DMS79 (cell line): ENCODE measurements at places on chromosomes 3 and 15.

DNA sequence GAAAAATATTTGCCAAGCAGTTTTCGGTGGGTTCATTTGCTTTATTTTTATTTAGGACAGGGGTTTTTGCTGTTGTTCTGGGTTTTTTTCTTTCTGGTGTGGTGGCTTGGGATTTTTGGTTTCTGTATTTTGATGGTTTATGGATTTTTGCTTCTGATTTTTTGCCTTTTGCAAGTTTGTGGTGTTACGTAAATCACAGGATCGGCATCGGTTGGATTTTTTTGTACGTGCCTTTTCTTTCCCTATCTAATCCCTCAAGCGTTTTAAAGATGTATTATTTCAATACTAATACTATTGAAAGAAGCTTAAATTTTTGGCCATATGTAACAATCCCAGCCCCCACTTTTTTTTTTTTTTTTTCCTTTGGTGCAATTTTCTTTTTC is 782 bp upstream of the BCL6 start:
- no peak for DNase-seq

DNA sequence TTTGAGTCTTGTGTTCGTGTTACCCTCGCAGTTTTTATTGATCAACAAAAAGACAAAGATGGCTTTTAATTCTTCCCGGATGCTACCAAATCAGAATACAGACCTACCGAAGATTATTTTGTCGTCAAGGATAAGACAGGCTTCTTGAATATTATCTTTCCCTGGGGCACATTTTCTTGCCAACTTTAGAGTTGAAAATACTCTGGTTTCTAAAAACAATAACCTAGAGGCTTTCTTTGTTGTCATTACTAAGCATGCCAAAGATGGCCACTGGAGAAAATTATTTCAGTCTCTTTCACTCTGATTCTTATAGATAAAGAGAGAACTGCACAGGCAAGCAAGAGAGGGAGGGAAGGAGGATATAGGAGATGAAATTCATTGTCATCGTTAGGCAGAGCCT is 33.9 kb downstream of the OXNAD1 start:
- DNase-seq = no peak

DNA sequence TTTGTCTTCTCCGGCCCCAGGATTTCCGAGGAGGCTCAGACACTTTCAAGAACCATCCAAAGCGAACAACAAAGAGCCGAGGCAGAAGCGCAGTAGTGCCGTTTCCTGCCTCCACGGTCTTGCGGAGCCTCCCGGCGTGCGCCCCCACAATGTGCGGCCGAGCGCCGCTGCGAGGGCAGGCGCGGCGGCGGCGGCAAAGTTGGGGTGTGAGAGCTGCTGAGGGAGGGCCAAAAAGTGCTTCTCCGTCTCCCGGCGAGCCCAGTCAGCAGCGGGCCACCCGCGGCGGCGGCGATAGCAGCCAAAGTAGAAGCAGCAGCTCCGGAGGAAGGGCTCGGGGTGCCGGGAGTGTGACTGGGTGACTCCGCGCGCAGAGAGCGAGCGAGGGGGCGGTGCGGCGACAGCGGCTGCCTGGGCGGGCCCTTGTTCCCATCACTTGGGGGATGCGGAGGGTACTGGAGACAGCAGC is 749.1 kb downstream of the ROBO1 start:
- no peak for DNase-seq

GRCh38 chr15:42345504-42345903 is 13.8 kb upstream of the CAPN3 start:
- DNase-seq = no peak

DNA sequence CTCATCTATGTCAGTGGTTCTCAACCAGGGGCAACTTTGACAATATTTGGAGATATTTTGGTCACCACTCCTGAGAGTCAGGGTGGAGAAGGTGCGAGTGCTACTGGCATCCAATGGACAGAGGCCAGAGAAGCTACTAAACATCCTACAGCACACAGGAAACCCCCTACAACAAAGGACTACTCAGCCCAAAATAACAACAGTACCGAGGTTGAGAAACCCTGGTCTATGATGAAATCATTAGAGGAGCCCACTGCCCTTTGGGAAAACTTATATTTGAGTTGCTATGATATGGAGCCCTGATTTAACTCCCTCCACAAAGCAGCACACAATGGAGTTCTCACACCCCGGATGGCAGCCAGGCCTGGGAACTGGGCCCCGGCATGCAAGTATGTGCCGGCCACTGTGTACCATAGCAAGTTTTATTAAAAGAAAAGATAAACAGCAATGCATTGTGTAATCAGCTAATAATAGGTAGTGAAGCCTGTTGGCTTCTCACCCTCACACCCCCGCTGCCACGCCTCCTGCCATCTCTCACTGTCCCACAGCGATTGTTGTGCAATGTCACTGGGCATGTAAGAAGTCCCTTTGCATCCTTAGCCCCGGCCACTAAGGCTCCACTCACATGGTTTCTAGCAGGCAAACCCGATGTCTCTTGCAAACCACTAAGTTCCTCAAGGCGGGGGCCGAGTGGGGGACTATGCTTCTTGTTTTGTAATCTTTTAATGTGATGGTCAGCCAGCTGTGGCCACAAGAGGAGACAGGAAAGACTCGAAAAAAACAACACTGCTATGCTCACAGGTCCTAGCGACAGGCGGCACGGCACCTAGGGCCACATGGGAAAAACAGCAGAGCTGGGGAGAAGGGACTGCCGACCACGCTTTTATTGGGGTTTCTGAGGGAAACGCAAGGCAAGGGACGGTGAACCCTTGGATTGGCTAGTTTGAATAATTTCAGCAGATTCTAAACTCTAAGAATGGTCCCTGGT is 110.0 kb downstream of the AQP9 start:
- DNase-seq = no peak

GRCh38 chr3:124634210-124635168 is 95.8 kb upstream of the UMPS start:
- DNase-seq = no peak

DNA sequence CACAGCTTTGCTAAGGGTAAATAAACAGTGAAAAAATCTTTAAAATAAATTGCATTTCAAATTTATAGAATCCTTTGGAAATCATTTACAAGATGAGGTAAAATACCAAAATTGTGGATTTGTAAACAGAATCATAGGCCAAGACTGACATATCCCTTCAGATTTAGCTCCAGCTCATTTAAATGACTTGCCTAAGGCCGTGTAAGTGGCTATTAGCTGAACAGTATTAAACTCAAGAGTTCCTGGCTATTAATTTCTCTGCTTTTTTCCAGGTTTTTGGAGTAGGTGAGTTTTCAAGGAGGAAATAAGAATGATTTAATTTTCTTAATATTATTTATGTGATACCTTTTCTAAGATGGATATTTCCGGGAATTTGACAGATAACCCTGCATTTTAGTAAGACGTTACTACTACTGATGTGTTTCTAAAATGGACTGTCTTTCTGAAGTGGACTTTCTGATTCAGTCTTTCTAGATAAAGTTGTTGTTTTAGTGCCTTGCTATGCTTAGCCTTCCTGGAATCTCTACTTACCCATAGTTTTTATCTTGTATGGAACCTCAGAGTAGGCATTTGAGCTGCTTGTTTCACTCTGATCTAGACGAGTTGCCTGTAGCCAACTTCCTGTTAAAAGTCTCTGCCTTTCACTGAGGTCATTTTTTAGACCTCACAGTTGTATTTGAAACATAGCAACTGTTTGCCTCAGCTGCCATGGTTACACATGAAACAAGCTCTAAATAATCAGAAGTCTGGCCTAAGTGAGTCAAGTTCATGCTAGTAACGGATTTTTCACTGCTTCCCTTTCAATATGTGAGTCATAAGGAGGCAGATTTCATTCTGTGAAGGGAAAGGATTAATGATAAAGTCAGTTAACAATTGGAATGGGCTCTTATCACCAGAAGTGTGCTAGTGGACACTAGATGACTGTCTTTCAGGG is 127.0 kb downstream of the KLHL25 start:
- peak; percentile 0 for DNase-seq

DNA sequence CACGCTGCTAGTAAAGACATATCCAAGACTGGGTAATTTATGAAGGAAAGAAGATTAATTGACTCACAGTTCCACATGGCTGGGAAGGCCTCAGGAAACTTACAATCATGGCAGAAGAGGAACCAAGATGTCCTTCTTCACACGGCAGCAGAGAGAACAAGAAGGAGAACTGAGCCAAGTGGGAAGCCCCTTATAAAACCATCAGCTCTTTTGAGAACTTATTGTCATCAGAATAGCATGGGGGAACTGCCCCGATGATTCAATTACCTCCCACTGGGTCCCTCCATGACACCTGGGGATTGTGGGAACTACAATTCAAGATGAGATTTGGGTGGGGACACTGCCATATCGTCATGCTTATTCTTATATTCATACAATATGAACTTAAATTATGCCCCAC is 49.0 kb downstream of the DUT start:
- no peak for DNase-seq

GRCh38 chr15:41350057-41350717 is 17.5 kb downstream of the NUSAP1 start:
- no peak for DNase-seq

GRCh38 chr3:130644628-130645253 is 101.9 kb downstream of the PIK3R4 start:
- DNase-seq = no peak

DNA sequence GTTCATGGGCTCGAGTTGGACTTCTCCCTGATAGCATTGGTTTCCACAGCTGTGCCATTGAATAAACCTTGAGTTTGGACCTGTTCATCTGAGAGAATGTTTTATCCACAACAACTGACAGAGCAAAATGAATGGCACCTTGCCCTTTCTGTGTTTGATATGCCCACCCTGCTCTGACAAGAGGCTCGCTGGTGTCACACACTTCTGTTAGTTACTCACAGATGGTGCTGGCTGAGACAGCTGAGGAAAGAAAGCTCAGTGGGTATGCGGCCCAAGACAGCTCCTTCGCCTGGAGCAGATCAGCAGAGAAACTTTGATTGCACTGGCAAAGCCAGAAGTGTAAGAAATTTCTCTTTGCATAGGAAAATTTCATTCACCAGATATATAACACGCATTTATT is 2.5 kb upstream of the CAPN3 start:
- DNase-seq = no peak

DNA sequence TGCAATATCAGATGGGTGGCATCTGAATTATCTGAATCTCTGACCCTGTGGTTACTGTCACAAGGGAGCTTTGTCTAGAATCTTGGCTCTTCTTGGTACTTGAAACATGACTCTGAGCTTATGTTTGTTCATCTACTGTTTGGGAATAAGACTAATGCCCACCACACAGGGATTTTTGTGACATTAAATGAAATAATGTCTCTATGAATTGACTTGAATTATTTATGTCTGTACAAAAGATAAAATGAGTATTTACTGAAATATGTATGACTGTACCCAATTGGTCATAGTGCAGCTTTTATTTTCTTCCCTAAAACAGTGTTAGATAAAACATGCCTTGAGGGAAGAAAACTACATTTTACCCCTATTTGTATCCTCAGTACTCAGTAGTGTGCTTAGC is 87.9 kb upstream of the ZPLD1 start:
- DNase-seq = no peak

DNA sequence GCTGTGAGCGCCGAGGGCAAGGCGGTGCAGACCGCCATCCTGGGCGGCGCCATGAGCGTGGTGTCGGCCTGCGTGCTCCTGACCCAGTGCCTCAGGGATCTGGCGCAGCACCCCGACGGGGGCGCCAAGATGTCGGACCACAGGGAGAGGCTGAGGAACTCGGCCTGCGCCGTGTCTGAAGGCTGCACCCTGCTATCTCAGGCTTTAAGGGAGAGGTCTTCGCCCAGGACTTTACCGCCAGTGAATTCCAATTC is 2.3 kb downstream of the TLNRD1 start:
- no peak for DNase-seq

- DNase-seq = no peak
Measured at GRCh38 chr3:81962396-81962795, 201.0 kb upstream of the GBE1 start.

GRCh38 chr3:124298951-124299350 is 307.0 kb upstream of the ROPN1 start:
- DNase-seq = no peak

GRCh38 chr15:70179309-70179892 is 81.7 kb upstream of the TLE3 start:
- no peak for DNase-seq

DNA sequence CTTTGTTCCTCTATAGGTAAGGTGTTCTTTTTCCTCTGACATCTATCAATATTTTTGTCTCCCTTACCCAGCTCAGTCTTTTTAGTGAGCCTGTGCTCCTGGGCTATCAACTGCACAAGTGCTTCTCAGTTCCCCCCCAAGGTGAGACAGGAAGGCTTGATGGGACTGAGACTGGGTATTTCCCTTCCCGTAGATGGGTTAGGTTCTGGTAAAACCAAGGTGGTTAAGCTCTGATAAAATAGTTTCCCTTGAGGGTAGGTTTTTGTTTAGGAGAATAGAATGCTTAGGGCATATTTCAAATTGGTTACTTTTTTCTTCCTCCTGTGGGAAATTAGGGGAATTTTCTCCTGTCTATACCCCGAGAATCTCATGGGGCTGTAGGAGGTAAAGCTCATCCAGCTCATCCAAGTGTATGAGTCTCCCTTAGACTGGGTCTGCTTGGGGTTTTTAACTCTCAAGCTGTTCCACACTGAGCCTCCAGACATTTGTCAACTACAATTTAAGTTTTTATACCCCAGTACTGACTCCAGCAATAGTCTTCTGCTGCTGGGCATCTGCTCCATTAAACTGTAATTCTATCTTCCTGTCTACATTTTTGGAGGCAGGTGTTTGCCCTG is 44.9 kb downstream of the OXSR1 start:
- DNase-seq = no peak

GRCh38 chr15:60795889-60796288 is 316.9 kb upstream of the ICE2 start:
- no peak for DNase-seq

GRCh38 chr3:126267169-126267975 is 87.0 kb upstream of the ALDH1L1 start:
- DNase-seq = no peak

GRCh38 chr3:53998980-53999379 is 107.3 kb upstream of the SELENOK start:
- DNase-seq = no peak

DNA sequence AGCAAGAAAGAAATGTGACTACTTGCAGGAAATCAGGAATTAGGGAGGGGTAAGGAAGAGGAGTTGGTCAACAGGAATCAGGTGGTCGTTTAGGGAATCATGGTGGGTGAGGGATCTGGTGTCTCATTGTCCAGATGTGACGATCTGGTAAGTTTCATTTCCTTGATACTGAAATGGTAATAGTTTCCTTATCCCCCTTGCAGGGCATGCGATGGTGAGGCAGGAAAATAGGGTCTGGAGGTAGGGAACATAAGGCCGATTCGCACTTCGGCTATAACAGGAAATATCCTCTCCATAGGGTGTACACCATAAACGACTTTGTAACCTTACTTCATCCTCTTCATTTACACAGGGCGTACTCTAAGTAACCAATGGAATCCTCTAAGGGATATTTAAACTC is 574 bp upstream of the LRRC34 start:
- DNase-seq = no peak
